ENCODE measurements at places on chromosomes 2 and 18. TPM values are rescaled to one million over a fixed set of nuclear protein-coding genes. Genes with fewer than 3 reads are reported as not detected.

DNA sequence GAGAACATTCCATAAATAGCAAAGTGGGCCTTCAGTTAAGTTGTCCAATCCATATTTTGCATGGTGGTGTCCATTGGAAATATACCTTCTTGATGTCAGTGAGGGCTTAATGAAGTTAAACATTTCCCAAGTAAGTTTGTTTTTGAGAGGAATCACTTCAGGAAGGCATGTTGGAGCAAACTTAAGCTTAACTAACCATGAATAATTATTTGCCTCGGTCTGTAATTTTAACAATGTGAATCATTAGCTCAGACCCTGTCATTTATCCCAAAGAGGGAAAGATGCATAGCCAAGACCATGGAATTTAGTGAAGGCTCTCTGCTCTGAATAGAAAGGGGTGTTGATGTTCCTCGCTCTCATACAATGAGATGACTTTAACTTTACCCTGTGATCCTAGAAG lies 47.4 kb downstream of the SPATS2L start:
- peaks cover 90% of the 10 kb centered on the region for H3K4me1 ChIP-seq
- H3K27me3 ChIP-seq: no peaks in the 10 kb centered on the region
- H3K27ac ChIP-seq: peak overlapping the region; percentile 96
- peaks cover 57% of the 10 kb centered on the region for H3K36me3 ChIP-seq

GRCh38 chr18:78934003-78934402 lies 45.6 kb upstream of the SALL3 start:
- no peak overlapping the region for H3K4me3 ChIP-seq
- no peaks in the 10 kb centered on the region for H3K27me3 ChIP-seq
- DNase-seq: no peak
- no peak overlapping the region for H3K27ac ChIP-seq

- H3K36me3 ChIP-seq: no peaks in the 10 kb centered on the region
- H3K4me1 ChIP-seq: no peaks in the 10 kb centered on the region
- no peak for DNase-seq
- H3K4me3 ChIP-seq: no peak overlapping the region
- H3K27ac ChIP-seq: no peak overlapping the region
These were observed 323.9 kb downstream of the SLC8A1 start for GRCh38 chr2:40127890-40128557.

SMYD1 gene
- total RNA-seq: not detected

NEB gene
- total RNA-seq: 50.0 TPM
